ENCODE measurements at places on chromosomes 6 and 20.
A peak's percentile ranks its signal among the peaks of the same experiment; 100 is the strongest.

GRCh38 chr6:39905640-39905975 lies 28.7 kb downstream of the MOCS1 start:
- H3K27ac ChIP-seq: no peak overlapping the region
- H3K27me3 ChIP-seq: no peaks in the 10 kb centered on the region
- H3K4me3 ChIP-seq: no peak overlapping the region
- DNase-seq: no peak

GRCh38 chr6:42306439-42307140 lies 88.9 kb upstream of the MRPS10 start:
- H3K36me3 ChIP-seq: no peaks in the 10 kb centered on the region
- no peak overlapping the region for H3K27ac ChIP-seq
- no peak for DNase-seq
- no peaks in the 10 kb centered on the region for H3K27me3 ChIP-seq
- H3K4me1 ChIP-seq: no peaks in the 10 kb centered on the region

GRCh38 chr20:45117581-45117980 lies 2.6 kb upstream of the WFDC5 start:
- H3K27me3 ChIP-seq: no peaks in the 10 kb centered on the region
- H3K36me3 ChIP-seq: no peaks in the 10 kb centered on the region
- H3K4me3 ChIP-seq: no peak overlapping the region
- H3K27ac ChIP-seq: no peak overlapping the region
- no peak for DNase-seq
- H3K4me1 ChIP-seq: no peaks in the 10 kb centered on the region

DNA sequence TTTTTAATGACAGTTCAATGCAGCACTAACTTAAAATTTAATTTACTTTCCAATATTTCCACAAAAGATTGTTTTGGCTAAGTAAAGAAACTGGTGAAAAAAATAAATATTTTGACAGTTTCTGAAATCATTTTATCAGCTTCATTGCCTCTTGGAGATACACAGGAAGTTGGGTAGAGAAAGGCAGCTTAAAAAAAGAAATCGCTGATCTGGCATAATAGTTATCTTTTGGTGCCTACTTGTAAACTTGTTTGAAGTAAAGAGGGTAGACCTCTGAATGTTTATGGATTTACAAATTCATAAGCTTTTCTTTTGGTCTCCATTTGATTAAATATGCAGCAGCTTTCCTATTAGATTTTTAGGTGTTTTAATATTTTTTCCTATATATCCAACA lies 103.4 kb downstream of the RTN4IP1 start:
- H3K4me1 ChIP-seq: no peaks in the 10 kb centered on the region
- H3K36me3 ChIP-seq: no peaks in the 10 kb centered on the region
- H3K27ac ChIP-seq: no peak overlapping the region
- no peak overlapping the region for H3K4me3 ChIP-seq
- no peaks in the 10 kb centered on the region for H3K27me3 ChIP-seq

GRCh38 chr6:106094261-106094963 lies 8.3 kb downstream of the PRDM1 start:
- no peak for DNase-seq
- no peaks in the 10 kb centered on the region for H3K4me1 ChIP-seq
- peaks cover 2% of the 10 kb centered on the region for H3K27me3 ChIP-seq
- no peak overlapping the region for H3K27ac ChIP-seq
- no peaks in the 10 kb centered on the region for H3K36me3 ChIP-seq

- DNase-seq: no peak
- peaks cover 3% of the 10 kb centered on the region for H3K4me1 ChIP-seq
- peak overlapping the region; percentile 99 for H3K4me3 ChIP-seq
- peak overlapping the region; percentile 96 for H3K27ac ChIP-seq
- H3K27me3 ChIP-seq: no peaks in the 10 kb centered on the region
- H3K36me3 ChIP-seq: no peaks in the 10 kb centered on the region
Measured at GRCh38 chr6:107460083-107460631, 793 bp upstream of the PDSS2 start.

DNA sequence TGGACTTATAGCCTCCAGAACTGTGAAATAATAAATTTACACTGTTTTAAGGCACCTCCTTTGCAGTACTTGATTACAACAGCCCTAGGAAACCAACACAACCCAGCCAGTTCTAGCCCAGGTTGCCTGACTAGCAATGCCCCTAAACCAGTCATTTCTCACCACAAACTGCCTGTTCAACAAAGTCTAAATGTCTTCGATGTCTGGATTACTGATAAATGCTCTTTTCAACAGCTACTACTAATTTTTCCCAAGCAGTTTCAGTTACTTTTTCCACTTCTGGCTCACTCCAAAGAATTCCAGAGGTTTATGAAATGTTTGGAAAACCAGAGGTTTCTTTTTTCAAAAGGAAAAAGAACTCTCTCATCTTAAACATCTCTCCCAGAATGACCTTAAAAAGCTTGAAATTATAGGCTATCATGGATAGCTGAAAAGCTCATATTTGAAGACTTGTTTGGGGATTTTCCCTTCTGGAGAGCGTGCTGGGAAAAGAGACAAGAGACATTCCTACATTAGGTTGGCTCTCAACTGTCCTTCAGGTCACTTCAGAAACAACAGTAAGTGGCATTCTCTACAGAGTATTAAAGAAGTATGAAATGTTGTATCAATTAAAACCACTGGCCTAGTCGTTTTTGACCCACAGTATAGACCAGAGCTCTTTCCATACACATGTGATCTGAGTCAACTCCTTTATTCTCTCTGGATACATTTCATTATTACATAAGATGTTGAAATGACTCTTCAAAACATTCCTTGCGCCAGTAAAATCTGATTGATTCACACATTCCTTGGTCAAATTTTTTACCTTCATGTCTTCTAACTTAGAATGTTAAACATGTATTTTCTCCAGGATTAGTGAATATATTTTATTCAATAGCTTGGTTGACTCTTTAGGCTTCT lies 265.9 kb downstream of the COL12A1 start:
- no peak overlapping the region for H3K27ac ChIP-seq
- no peak overlapping the region for H3K4me3 ChIP-seq
- H3K36me3 ChIP-seq: no peaks in the 10 kb centered on the region
- no peaks in the 10 kb centered on the region for H3K4me1 ChIP-seq

DNA sequence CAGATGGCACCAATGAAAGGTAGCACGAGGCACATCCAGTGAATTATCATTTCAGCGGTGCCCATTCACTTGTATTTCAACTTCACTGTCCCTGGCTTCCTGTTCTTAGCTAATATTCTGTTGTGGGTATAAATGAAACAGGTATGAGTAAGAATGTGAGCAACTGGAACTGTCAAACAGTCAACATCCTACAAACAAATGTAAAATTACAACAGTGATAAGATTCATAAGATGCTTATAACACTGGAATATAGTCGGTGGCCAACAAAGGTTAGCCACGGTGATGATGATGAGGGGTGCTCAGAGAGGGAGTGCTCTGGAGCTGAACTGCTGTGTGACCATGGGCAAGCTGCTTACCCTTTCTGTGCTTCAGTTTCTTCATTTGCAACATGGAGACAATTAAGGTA lies 74.9 kb upstream of the TOX2 start:
- H3K4me1 ChIP-seq: no peaks in the 10 kb centered on the region
- H3K27ac ChIP-seq: no peak overlapping the region
- H3K36me3 ChIP-seq: no peaks in the 10 kb centered on the region
- no peaks in the 10 kb centered on the region for H3K27me3 ChIP-seq
- no peak overlapping the region for H3K4me3 ChIP-seq
- DNase-seq: no peak

GRCh38 chr6:53979468-53980067 lies 131.7 kb upstream of the MLIP start:
- H3K27ac ChIP-seq: no peak overlapping the region
- H3K27me3 ChIP-seq: no peaks in the 10 kb centered on the region
- no peak for DNase-seq
- H3K4me3 ChIP-seq: no peak overlapping the region
- H3K4me1 ChIP-seq: peaks cover 5% of the 10 kb centered on the region

DNA sequence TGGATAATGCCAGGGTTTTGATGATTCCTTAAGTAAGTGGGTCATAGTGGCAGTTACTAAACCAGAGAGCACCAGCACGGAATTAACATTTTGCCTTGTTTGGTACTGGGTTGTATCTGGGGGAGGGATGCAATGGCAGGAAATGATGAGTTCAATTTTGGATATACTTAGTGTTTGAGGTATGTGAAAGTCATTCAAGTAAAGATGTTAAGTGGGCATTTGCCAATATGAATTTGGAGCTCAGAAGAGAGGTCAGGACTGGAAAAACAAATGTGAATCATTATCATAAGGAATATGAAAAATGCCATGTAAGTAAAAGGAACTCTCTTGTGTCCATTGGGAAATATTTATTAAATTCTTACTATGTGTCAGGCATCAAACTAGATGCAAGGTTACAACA lies 6.2 kb downstream of the PXT1 start:
- DNase-seq: no peak
- H3K36me3 ChIP-seq: no peaks in the 10 kb centered on the region
- H3K4me1 ChIP-seq: peaks cover under 1% of the 10 kb centered on the region
- no peaks in the 10 kb centered on the region for H3K27me3 ChIP-seq

DNA sequence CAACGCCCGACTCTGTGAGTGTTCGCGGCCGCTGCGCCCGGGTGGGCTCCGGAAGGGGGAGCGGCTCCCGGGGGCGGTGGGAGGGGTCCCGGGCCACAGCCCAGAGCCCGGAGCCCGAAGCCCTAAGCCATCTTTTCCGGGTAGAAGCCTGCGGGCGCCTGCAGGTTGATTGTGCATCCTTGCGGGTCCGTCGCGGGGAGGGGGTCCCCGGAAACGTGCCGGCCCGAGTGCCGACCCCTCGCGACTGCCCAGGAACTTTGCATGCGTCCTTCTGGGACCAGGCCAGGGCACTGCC lies 413 bp downstream of the PTPRA start:
- peaks cover 8% of the 10 kb centered on the region for H3K4me1 ChIP-seq
- H3K36me3 ChIP-seq: no peaks in the 10 kb centered on the region
- DNase-seq: peak; percentile 90
- peaks cover 7% of the 10 kb centered on the region for H3K27me3 ChIP-seq
- H3K4me3 ChIP-seq: peak overlapping the region; percentile 85
- no peak overlapping the region for H3K27ac ChIP-seq

DNA sequence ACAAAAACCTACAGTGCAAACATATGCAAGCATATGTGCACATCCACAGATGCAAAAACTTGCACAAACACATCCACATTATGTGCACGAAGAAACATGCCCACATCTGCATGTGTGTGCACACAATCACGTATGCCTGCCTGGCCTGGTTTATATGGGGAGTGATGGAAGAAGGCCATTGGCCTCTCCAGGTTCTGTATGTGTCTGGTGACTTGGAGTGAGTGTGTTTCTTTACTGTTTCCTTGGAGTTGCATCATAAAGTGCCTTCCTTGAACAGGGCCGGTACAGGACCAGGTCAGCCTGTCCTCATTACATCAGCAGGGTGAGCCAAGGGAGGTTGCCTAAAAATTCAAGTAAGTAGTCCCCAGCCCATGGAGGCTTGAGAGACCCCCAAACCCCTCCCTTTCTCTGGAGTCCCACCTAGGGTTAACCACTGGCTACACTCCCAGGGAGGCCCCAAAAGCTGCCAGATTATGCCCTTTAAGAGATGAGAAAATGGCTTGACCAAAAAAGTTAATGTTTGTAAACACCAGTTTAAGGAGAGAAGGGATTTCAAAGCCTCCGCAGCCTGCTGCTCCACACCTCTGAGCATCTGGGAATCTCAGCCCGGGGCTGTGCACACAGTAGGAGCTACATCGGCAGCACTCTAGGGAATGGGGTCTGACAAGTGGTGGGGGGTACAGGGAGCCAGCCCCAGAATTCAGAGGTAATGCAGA lies 140.8 kb downstream of the VEGFA start:
- H3K27ac ChIP-seq: no peak overlapping the region
- no peak overlapping the region for H3K4me3 ChIP-seq
- no peaks in the 10 kb centered on the region for H3K36me3 ChIP-seq
- peaks cover 35% of the 10 kb centered on the region for H3K4me1 ChIP-seq
- no peak for DNase-seq

GRCh38 chr6:51029561-51029960 lies 210.9 kb downstream of the TFAP2B start:
- no peaks in the 10 kb centered on the region for H3K4me1 ChIP-seq
- H3K27ac ChIP-seq: no peak overlapping the region
- DNase-seq: no peak
- no peak overlapping the region for H3K4me3 ChIP-seq
- no peaks in the 10 kb centered on the region for H3K36me3 ChIP-seq

GRCh38 chr6:22019857-22020256 lies 277.0 kb downstream of the PRL start:
- H3K27me3 ChIP-seq: no peaks in the 10 kb centered on the region
- H3K27ac ChIP-seq: no peak overlapping the region
- H3K4me3 ChIP-seq: no peak overlapping the region
- H3K36me3 ChIP-seq: no peaks in the 10 kb centered on the region
- no peak for DNase-seq

DNA sequence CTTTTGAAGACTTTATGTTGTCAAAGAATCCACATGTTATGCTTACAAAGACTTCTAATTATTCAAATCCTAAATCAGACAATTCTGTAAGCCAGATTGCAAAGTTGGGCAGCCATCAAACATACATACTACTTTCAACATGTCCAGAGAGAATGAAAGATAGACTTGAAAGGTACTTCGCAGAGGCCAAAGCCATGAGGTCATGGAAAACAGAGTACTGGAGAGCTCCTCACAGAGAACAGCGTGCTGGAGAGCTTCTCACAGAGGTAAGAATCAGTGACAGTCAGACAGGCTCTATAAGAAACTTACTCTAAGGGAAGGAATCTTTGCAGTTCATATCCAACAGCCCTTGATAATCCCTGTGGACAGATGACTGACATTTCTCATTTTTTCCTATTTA lies 400.2 kb downstream of the GJA1 start:
- H3K27me3 ChIP-seq: no peaks in the 10 kb centered on the region
- no peaks in the 10 kb centered on the region for H3K4me1 ChIP-seq
- no peak overlapping the region for H3K27ac ChIP-seq
- no peak for DNase-seq
- H3K4me3 ChIP-seq: no peak overlapping the region

GRCh38 chr20:1357921-1358671 lies 29.2 kb upstream of the SDCBP2 start:
- H3K36me3 ChIP-seq: peaks cover 4% of the 10 kb centered on the region
- H3K4me1 ChIP-seq: no peaks in the 10 kb centered on the region
- no peaks in the 10 kb centered on the region for H3K27me3 ChIP-seq
- H3K27ac ChIP-seq: no peak overlapping the region
- H3K4me3 ChIP-seq: no peak overlapping the region

DNA sequence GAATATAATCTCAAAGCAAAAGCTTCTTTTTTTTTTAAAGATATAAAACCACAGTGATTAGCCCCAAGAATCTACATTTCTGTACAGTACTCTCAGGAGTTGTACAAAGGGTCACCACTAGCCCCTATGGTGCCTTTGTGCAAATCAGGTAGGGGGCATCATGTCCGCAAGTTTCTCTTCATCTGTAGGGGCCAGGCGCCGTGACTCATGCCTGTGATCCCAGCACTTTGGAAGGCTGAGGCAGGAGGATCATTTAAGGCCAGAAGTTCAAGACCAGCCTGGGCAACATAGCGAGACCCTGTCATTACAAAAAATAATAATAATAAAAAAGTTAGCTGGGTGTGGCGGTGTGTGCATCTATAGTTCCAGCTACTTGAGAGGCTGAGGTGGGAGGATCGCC lies 63.9 kb downstream of the ZMYND8 start:
- no peaks in the 10 kb centered on the region for H3K4me1 ChIP-seq
- DNase-seq: no peak
- no peak overlapping the region for H3K27ac ChIP-seq
- H3K4me3 ChIP-seq: no peak overlapping the region
- H3K27me3 ChIP-seq: no peaks in the 10 kb centered on the region

GRCh38 chr6:89027756-89028155 lies 52.8 kb upstream of the PNRC1 start:
- H3K27ac ChIP-seq: no peak overlapping the region
- no peak for DNase-seq
- no peak overlapping the region for H3K4me3 ChIP-seq
- H3K27me3 ChIP-seq: no peaks in the 10 kb centered on the region

GRCh38 chr6:10587656-10588406 lies 66.7 kb downstream of the GCNT2 start:
- no peak overlapping the region for H3K27ac ChIP-seq
- H3K4me3 ChIP-seq: no peak overlapping the region
- DNase-seq: no peak
- no peaks in the 10 kb centered on the region for H3K36me3 ChIP-seq

All from kidney (tissue), 22 donors.